Psoas muscle (tissue), 8 donors: ENCODE measurements at places on chromosomes 5 and 9. TPM values are rescaled to one million over a fixed set of nuclear protein-coding genes. Genes with fewer than 3 reads are reported as not detected.
A peak's percentile ranks its signal among the peaks of the same experiment; 100 is the strongest.

The ECM2 gene
- 1.4 TPM for polyA plus RNA-seq

- peak; percentile 66 for DNase-seq
These were observed 44.9 kb upstream of the STXBP1 start for GRCh38 chr9:127567035-127567729.

DNA sequence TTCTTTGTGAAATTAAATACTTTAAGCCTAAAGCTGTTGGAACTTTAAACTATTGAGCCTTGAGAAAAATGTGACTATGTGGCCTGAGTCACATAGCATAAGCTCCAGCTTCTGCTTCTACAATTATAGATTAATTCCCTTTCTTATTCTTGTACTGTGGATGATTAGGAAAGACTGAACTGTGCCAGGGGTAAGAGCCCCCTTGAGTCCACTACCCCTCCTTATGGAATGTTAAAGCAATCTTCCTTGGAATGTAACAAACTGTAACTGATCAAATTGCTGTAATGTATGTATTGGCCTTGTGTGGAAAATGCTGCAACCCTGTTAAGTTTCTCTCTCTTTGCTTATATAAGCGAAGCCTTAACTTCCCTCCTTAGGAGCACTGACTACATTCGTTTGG, 273.2 kb downstream of the FAM170A start:
- DNase-seq, result no peak

DNA sequence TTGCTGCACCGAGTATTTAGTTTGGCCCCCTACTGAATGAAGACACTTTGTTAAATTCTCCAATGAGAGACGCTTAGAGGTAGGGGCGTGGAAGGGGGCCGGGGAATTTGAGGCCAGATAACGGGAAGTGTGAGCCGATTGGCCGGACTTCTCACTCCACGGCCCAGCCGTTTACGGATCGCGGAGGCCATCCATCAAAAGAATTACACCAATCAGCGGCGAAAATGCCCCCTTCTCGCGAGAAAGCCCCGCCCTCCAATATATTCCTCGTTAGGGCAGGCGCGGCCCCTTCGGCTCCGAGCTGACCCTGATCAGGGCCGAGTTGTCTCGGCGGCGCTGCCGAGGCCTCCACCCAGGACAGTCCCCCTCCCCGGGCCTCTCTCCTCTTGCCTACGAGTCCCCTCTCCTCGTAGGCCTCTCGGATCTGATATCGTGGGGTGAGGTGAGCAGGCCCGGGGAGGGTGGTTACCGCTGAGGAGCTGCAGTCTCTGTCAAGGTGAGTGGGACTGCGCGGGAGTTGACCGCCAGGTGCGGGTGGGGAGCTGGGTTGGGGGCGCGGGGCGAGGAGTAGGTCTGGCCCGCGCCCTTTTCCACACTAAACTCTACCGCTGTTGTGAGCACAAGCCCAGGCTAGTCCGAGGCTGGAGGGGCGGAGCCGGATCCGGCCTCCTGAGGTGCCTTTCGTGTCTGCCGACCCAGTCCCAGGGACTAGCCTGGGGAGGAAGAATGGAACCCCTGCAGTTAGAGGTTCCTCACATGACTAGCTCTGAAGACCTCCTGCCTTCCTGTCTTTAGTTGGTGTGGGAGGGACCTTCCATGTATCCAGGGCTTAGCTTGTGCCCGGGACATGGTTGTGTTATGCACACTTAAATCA, at the start of gene CCNG1:
TSS of gene CCNG1 (plus strand) at position 287 of the 874 bp plus-strand sequence. CDS start 1,662 bp downstream, outside the sequence.
- peak; percentile 95 for DNase-seq

The DOCK8 gene
- polyA plus RNA-seq, result 0.56 TPM

The AMBP gene
- polyA plus RNA-seq, result not detected

The BHMT gene
- polyA plus RNA-seq, result not detected

The ARHGEF39 gene
- polyA plus RNA-seq, result 0.79 TPM

The PIP5KL1 gene
- polyA plus RNA-seq, result 0.12 TPM

- no peak for DNase-seq
These were observed 33.4 kb upstream of the TNFAIP8 start for GRCh38 chr5:119322312-119322947.
